ENCODE measurements at places on chromosomes 7 and 10. TPM values are rescaled to one million over a fixed set of nuclear protein-coding genes. Genes with fewer than 3 reads are reported as not detected.

GRCh38 chr10:13892001-13892491, 305.3 kb downstream of the PRPF18 start:
- no peak for DNase-seq

DNA sequence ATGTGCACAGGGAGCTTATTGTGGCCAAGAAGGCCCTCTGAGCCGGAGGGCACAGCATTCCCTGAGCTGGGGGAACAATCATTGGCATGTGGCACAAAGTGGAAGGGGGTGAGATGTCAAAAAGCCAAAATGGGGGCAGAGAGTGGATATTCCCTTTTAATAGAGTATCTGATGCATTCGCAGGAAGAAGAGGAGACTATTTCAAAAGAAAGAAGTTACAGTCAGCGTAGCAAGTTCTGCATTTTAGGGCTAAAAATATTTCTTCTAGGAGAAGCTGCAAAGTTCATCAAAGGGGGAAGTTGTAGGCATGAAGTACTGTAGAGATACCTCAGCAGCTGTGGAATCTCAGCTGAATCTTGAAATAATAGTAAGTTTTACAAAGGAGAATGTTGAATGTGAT, 136.0 kb upstream of the WDR11 start:
- DNase-seq, result no peak

DNA sequence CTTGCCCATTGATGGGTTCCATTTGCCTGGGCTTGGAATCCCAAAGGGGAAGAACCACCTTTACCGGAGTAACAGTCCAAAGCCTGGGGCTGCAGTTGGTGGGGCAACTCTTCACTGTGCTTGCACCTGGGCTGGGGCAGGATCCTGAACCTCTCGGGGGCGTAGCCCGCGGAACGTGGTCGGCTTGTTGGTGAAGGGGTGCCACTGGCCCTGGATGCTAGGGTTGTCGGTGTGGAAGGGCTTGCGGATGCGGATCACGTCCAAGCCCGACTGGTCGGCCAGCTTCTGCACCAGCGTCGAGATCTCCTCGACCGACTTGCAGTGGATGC, 710 bp downstream of the MRPL43 start:
- no peak for DNase-seq

GRCh38 chr10:122559228-122559627, 1.3 kb upstream of the DMBT1 start:
- DNase-seq, result no peak

Gene CYP2C19
- 0.12 TPM for total RNA-seq

DNA sequence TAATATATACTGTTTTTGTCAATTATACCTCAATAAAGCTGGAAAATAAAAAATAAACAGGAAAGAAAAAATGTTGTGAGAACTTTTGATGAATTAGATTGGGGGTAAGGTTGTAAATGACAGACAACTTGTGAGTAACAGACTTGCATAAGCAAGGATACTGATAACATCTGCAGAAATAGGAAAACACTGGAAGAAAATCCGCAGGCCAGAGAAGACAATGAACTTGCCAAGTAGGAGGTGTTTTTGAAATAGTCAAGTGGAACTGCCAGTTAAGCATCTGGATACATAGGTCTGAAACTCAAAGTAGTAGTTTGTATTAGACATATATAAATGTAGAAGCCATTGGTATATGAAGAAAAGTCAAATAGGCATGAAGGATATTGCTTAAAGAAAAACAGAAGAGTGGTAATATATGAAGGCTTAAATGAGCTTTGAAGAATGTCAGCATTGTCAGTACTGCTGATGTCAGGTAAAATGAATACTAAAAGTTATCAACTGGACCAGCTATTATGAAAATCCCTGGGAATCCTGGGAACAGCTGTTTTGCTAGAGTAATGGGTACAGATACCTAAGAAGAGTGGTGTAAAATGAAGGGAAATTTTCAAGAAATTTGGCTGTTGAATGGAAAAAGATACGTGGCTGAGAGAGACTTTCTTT, 58.7 kb downstream of the DNAJC1 start:
- no peak for DNase-seq

DNA sequence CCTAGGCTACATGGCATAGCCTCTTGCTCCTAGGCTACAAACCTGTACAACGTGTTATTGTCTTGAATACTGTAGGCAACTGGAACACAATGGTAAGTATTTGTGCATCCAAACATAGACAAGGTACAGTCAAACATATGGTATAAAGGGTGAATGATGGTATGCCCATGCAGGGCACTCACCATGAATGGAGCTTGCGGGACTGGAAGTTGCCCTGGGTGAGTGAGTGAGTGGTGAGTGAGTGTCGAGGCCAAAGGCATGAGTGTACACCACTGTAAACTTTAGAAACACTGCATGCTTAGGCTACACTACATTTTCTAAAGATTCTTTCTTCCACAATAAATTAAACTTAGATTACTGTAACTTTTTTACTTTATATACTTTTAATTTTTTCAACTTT, 165.7 kb downstream of the PARD3 start:
- no peak for DNase-seq

- peak; percentile 3 for DNase-seq
Observed at GRCh38 chr7:150432915-150433892, 17.2 kb upstream of the GIMAP8 start.

DNA sequence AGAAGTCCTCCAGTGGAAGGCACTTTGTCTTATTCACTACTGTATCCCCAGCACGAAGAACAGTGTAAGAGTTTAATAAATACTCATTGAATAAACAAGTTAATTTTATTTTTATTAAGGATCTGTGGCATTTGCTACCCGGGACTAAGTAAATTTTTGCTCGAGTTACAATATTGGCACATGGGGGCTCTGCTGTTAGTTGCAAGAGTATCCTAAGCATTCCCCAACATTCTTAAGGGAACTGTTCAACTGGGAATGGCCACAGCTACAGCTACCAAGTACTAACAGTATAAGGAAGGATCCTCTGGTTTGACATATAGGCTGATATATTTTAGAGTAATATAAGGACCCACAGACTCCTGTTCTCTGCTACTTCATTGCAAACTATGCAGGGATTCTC, 8.7 kb upstream of the LRRTM3 start:
- no peak for DNase-seq

DNA sequence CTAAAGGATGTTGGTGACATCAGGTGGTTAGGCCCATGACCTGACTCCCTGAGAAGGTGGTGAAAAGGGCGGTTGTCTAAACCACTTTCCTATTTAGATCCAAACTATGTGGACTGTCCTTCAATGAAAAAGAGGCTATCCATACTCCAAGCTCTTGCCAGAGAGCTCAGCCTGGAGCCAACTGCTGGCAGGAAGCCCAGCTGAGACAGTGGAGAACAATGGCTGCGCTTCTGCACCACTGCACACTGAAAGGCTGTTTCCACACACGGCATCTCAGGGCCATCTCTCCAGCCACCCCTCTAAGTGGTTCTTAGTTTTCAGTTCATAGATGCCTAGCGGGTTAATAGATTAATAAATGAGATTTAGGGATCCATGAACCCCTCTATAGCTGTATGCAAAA, 488.8 kb upstream of the ZMIZ1 start:
- no peak for DNase-seq

DNA sequence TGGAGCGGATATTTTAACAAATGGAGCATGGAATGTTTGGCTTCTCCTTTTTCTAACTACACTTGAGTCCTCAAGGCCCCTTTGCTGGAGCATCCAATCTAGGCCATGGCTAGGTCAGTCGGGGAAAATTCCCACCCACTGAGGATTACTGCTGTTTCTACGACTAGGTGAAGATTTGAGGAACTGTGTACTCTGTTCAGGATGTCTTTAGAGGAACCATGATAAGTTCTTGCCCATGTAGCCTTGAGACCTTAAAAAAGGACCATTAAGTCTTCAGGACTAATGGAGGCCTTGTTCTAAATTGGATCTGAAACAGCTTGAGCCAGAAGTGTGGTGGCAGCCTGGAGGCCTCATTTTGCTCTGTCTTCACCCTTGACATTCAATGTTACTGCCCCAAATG, 6.2 kb downstream of the AGK start:
- no peak for DNase-seq

Gene MYOZ1
- total RNA-seq, result not detected

DNA sequence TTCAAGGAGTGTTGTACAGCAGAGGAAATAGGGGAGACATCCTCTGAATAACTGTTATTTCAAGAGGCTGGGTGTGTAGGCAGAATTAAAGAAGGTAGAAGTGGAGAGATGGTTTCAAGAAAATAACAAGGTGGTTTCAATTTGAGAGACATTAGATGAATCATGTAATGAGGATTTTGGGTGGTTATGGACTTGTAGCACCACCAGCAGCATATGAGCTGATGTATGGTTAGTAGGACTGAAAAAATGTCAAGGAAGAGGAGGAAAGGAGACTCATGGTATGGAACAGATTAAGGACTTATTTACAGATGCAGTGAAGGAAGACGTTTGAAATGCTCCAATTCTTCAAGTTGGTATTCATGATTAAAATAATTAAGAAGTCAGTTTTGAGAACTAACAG, 166.2 kb downstream of the EXOC4 start:
- no peak for DNase-seq

- DNase-seq, result no peak
Observed at GRCh38 chr7:12896316-12896715, 208.9 kb downstream of the ARL4A start.

Gene TDRD1
- total RNA-seq, result 0.47 TPM

- no peak for DNase-seq
Observed at GRCh38 chr10:61606959-61607907, 55.5 kb upstream of the CABCOCO1 start.

DNA sequence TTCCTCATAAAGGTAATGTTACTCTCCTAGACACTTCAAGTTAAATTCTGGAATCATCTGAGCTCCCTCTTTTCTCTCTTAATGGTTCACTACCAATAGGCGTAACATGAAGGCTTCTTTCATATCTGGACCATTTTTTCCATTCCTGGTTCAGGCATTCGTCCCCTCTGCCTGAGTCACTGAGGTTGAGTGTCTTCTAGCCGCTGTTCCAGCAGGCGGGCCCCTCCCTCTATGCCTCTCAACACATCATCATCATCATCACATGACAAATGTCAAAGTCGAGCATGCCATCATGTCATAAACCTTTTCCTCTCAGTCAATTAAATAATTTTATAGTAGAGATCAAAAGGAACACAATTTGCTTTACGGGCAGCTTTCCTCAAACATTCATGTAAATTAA, 168.9 kb upstream of the ASAH2 start:
- DNase-seq, result no peak

DNA sequence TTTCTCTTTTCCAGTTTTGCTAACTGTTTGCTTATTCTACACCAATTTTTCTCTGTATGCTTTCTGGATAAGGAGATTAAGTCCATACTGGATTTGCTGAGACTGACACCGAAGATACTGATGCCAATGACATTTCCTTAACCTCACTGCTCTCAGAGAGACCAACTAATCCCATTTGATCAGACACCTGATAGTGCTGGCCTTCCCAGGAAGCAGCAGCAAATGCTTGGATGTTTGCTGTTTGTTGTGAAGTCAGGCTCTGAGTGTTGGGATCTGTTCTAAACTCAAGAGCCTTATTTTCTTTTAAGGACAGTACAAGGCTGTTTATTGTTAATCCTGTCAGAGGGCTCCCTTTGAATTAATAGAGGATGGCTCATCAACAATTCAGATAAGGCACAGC, 143.3 kb downstream of the ANK3 start:
- DNase-seq, result no peak

Gene RGR
- total RNA-seq, result not detected

DNA sequence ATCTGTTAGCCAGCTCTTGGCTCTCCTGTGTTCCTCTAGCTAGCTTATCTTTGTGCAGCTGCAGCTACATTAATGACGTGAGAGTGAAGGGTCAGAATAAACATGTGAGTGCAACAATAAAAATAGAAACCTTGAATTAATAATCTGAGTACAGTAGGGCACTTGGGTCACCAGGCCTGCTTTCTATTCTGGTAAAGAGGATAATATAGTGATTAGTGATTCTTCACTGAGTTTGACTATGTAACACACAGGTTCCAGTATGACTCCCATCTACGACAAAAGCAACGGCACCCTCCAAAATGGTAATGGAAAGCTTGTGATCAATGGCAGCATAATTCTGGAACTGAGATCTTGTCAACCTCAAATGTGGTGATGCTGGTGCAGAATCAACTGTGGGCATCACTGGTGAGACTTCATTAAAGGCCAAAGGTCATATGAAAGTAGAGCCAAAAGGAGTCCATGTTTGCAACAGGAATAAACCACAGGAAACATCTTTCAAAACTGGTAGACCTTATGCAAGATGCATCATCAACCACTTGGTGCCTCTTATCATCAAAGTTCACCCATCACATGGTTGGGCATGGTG, 77.6 kb downstream of the NRBF2 start:
- DNase-seq, result no peak

DNA sequence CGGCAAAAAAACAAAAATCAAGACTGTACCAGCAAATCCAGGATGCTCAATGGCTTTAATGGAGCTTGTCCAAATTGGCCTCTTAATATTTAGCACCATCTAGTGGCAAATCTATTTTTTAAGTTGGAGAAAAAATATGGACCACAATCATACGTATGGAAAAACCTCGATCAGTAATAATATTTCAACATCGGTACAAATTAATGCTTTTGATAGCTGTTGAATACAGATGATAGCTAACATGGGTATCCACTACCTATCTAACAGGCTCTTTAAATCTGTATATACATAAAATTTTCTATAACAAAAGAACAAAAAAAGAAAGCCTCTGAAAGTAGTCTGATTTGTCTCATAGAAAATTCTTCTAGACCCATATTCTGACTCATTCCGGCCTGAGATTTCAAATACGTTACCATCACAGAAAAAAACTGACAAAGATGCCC, 29.2 kb downstream of the COA1 start:
- no peak for DNase-seq

Gene MYL10
- not detected for total RNA-seq

- DNase-seq, result no peak
Observed at GRCh38 chr10:100496567-100496966, 23.1 kb downstream of the SEC31B start.

- DNase-seq, result peak; percentile 44
Observed at GRCh38 chr10:47207281-47207615, 92.7 kb upstream of the GDF10 start.

Gene DYDC2
- total RNA-seq, result not detected

- no peak for DNase-seq
Observed at GRCh38 chr7:16211402-16211925, 209.9 kb downstream of the CRPPA start.

DNA sequence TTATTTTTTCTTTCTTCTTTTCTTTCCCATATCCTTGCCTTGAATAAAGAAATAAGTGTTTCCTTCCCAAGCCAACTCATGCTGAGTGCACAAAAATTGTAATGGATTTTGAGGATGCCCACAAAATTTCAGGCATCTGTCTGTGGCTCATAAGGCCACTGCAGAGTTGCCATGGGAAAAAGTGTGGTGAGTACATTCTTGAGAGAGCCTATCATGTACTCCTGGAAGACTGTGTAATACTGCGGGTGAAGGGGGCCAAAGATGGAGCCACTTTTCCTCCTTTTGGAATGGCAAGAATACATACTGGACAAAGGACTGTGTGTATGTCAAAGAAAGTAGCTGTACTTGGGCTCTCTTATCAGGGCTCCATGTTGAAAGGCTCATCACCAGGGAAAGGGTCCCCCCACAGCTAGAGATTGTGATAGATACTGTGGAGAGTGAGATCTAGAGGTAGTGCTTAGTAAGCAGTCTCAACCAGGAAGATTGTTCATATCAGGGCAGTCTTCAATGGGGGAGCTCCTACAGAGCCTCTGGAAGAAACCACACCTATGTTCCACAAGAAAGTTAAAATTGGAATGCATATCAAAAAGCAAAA, 341.6 kb upstream of the KCND2 start:
- no peak for DNase-seq

- no peak for DNase-seq
Observed at GRCh38 chr7:98266840-98267239, 14.6 kb upstream of the BRI3 start.

Measured in activated naive CD4-positive, alpha-beta T cell treated with anti-CD3 and anti-CD28 coated beads for 36 hours (primary cell).